ENCODE measurements at places on chromosomes 2 and 18.

DNA sequence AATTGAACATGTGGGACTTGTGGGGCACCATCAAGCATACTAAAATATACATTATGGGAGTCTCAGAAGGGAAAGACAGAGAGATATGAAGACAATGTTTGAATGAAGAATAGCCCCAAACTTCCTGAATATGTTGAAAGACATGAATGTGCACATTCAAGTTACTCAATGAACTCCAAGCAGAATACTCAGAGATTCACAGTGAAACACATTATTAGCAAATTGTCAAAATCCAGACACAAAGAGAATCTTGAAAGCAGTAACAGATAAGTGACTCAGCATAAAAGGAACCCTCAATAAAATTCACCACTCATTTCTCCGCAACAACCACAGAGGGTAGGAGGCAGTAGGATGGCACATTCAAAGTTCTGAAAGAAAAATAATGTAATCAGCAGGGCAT is 8.8 kb downstream of the C2orf92 start:
- no peak for DNase-seq

GRCh38 chr2:64751286-64752260 is 97.9 kb upstream of the SERTAD2 start:
- no peak for DNase-seq

- DNase-seq = no peak
Measured at GRCh38 chr2:13650586-13651180, 933.9 kb downstream of the TRIB2 start.

DNA sequence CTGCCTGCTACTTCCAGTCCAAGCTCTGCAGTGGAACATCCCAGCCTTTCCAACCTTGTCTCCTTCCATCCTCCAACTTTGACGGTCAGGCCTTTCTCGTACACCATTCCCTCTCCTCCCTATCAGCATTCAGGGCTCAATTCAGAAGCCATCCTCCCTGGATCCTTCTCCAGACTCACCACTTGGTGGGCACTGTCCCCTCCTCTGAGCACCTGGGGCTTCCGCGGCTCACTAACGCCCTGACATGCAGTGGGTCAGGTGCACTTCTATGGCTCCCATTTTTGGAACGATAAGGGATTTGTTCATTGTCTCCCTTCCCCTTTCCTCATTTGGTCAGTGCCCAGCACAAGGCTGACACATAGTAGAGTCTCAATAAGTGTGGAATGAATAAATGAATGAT is 56.7 kb downstream of the TNS1 start:
- no peak for DNase-seq

- DNase-seq = no peak
Measured at GRCh38 chr2:205636549-205637319, 45.6 kb upstream of the NRP2 start.

DNA sequence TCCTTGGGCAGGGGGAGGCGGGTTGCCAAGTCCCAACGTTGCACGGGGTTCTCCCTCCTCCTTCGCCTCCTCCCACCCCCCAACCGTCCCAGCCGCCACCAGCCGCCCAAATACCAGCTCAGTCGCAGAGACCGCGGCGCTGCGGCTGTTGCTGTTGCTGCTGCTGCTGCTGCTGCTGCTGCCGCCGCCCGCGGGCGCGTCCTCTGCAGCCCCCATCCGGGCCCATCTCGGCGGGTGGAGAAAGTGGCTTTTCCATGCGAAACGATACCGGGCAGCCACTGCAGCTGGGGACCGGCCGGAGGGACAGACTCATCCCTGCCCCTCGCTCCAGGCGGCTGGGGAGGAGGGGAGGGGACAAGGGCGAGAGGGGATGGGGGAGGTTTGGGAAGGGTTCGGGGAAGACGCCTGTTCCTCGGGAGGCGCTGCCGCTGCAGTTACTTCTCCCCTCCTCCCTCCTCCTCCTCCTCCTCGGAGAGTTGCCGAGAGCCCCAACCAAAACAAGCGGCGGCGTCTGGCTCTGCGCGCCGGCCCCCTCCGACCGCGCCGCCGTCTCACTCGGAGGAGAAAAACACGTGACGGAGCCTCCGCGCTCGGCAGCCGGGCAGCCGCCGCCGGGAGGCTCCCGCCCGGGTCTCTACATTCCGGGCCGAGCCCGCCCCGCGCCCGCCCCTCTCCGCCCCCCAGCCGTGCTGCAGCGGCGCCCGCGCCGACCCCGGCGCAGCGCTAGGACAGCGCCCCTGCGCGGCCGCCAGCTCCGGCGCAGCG is at the start of gene IRS1:
IRS1 (minus strand) TSS at position 610 of the 765 bp plus-strand sequence. CDS start 1,082 bp downstream, outside the sequence.
- DNase-seq = peak; percentile 37

DNA sequence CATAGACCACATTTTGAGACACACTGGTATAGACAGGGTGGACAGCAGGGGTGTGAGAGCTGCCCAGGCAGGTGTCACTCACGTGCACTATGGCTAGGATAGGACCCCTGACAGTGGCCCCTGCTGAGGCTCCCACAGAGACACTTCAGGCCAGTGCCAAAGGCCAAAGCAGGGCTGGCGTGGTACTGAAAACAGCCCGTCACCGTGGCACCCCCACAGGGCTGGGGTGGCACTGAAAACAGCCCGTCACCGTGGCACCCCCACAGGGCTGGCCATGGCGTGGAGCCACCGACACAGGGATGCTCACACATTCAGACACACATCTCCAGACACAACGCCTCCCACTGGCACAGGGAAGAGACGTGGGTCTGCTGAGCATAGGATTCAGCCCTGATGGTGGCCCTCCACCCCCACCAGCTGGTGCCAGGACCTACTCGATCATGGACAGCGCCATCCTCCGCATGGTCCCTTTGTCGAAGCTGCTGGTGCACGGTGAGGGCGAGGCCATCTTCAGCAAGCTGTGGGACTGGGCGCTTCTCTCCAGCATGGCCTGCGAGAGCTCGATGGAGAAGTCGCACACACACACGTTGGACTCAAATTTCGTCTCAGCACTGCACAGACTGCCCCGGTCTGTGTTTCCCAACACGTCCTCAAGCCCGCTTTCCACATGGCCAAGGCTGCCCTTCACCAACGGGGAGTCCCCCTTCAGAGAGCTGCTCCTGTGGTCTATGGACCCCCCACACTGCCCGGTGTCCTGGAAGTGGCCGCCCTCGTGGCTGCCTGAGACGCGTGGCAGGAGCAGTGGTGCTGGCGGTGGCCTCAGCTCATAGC is 34.1 kb downstream of the ANKMY1 start:
- no peak for DNase-seq

DNA sequence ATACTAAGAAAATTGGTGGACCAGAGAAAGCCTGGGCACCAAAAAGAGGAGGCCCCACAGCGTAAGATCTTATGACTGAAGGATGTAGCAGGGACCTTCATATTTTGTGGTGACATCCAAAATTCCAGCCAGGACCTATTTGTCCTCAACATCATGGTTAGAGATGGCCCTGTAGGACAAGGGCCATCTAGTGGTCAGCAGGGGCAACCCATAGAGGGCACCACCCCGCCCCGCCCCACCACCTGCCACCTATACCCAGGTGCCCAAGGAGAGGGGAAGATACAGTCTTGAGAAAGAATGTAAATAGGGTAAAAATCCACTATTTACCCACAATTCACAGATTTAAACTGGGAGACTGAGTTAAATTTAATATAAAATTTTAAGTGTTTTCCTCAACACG is 59.6 kb upstream of the TMEM163 start:
- DNase-seq = no peak

DNA sequence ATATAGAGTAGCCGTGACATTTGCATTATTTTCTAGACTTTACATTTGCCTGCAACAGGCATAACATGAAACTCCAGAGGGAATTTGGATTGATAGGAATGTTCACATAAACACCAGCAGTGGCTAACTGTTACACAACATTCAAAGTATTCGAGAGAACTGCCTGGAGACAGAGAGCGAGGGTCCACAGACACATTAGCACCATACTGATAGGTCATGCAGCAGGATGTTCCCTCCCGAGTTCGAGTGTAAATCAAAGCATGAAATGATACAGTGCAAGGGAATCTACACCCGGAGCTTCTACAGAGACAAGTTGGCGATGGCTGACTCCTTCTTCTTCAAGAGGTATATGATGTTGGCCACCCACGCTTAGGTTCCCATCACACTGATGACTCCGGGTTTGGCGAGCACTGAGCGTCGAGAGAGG is 89.5 kb downstream of the COL6A3 start:
- no peak for DNase-seq

- no peak for DNase-seq
Measured at GRCh38 chr2:107621186-107622165, 205.2 kb upstream of the RGPD4 start.

DNA sequence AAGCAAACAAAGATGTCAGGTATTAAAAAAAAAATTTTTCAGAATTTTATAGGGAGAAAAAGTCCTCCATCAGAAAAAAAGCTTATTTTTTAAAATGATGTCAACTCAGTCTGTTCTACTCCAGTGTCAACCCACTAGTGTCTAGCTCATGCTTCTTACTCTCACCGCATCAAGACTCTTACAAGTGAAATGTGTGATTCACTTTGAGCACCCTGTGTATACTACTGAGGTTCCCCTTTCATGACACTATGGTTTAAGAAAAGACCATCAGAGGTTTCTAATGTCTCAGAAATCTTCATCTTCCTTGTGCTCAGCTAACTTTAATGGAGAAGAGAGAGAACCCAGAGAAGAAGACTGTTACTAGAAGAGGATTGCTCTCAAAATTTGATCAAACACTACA is 43.4 kb downstream of the FEZ2 start:
- no peak for DNase-seq

Measured in stimulated activated CD4-positive, alpha-beta T cell treated with anti-CD3 and anti-CD28 coated beads, Interleukin-1b, Interleukin-23, amount 100 ng/mL, for 1 hour (primary cell).